Stimulated activated CD4-positive, alpha-beta T cell treated with anti-CD3 and anti-CD28 coated beads, Interleukin-2, amount 100 ng/mL, for 48 hours (primary cell): ENCODE measurements at places on chromosomes 7 and 10.

DNA sequence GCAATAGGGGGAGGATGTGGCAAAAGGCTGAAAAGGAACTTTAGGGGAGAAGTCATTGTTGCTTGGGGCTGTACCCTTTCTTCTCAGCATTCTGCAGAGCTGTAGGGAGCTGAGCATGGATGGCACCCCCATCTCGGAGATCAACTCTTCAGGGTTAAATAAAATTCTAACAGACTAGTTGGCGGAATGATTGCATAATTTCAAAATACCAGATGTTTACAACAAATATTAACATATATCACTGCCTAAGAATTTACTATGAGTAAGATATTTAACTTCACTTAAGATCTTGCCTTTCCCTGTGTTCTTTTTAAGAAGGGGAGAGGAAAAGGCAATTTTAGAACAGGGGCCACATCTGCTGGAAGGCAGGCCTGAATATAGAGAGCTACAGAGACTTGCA, 509 bp upstream of the OR2F1 start:
- no peak for DNase-seq

DNA sequence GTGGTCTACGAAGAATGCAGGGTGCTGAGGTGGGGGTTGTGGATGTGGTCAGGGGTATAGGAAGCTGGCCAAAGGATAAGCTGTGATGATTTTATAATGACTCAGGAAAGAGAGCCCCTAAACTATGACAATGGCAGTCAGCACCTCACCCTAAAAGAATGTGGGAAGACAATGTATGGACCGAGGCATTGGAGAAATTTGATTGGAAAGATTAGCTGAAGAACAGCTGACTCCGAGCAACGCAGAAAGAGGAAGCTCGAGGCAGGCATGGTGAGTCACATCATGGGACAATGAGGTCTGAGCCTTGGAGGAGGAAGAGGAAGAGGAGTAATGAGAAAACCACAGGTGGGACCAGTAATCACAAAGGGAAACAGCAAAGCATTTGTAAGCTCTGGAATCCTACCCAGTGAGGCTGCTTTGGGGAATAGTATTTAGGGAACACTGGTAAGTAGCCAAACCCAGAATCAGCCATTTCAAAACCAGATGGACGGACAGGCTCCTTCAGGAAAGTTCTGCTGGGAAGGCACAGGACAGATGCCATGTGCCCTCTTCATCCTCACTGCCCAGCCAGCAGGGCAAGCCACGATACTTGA, 295.4 kb downstream of the PRPF18 start:
- DNase-seq, result no peak

DNA sequence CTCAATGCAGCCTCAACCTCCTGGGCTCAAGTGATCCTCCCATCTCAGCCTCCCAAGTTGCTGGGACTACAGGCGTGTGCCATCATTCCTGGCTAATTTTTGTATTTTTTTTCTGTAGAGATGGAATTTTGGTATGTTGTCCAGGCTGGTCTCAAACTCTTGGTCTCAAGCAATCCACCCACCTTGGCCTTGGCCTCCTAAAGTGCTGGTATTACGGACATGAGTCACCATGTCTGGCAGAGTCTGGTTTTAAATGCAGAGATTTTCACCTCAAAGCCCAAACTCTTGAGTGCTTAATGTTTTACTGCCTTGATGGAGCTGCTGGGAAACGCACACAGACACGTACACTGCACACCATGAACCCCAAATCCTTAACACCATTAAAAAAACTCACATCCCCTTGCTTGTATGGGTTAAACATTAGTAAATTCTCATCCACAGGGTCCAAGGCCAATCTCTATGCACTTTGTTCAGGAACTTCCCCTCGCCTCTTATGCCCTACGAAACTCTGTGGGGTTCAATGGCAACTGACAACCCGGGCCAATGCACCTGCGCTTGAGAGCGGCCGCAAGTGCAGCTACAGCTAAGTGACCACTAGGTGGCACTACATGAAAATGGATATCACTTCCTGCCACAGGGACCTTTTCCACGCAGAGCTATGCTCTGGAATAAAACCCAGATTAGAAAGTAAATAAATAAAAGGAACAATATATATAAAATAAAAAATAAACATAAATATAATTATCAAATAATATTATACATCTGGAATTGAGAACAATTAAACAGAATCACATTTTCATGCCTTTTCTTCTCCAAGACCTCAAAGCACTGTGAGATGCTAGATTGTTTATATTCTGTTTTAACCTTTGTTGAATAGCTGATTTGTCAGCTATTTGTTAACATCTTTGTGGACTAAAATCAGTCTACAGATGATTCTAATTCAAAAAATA, 66.9 kb upstream of the AFAP1L2 start:
- peak; percentile 56 for DNase-seq

- DNase-seq, result no peak
Observed at GRCh38 chr10:131784363-131785120, 116.3 kb upstream of the PPP2R2D start.

DNA sequence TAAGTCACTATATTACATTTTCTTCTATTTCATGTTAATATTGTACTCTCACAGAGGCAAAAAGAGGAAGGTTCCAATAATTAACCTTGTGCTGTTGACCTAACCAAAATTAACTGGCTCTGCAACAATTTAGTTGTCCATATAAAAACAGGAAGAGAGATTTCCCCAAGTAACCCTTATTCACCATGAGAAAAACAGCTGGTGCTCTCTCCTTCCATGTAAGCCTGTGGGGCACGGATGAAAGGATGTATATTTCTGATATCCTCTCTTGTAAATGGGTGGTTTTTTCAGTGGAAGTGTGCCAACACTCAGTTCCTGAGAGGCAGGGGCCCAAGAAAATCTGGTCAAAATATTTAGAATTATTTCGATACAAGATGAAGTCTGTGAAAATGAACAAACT, 358.1 kb downstream of the CRPPA start:
- DNase-seq, result no peak

DNA sequence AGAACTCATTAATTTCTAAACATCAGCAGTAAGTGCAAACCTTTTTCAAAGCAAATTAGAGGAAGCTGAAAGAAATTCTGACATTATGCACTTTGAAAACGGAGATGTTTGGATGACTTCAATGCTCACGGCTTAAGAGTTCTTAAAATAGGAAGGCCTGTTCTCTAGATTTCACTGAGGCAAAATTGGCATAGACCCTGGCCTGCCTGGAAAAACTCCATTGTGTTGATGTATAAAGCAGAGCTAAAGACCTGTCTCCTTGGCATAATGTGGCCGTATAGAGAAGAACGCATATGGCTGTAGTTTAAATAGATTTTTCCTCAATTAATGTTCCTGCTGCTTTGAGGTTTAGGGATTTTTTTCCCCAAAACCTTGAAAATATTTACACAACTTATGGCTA, 24.5 kb upstream of the AGMO start:
- DNase-seq, result no peak

- DNase-seq, result no peak
Observed at GRCh38 chr7:37690206-37690605, 6.6 kb downstream of the GPR141 start.

DNA sequence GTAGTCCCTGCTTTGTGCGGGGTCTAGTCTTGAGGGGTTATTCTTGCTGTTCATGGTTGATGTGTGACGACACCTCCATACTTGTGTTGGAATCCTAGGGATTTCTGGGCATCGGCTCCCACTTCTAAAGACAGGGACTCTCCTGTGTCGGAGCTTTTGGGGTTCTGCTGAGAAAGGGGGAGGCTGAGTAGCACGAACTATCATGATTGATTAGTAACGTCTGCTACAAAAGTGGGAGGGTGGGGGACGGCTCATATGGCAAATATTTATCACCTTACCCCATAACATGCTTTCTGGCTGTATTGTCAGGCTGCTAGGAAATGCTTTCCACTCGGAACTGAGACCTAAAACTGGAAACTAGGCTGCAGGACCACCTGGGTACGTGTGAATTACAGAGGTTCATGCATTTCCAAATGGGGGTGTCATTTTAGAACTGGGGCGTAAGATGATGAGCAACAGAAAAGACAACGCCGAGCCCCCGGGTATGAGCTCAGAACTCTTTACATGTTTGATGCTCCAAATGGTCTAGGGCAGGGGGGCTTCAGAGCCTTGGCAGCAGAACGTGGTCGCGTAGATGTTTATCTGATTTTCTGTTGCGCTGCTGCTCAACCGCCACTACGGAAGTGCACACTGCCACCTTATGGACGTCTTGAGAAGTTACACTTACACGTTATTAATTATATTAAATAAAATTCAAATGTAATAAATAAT, 15.1 kb upstream of the NME8 start:
- peak; percentile 10 for DNase-seq

GRCh38 chr7:122416336-122416735, 111.8 kb upstream of the FEZF1 start:
- DNase-seq, result no peak

DNA sequence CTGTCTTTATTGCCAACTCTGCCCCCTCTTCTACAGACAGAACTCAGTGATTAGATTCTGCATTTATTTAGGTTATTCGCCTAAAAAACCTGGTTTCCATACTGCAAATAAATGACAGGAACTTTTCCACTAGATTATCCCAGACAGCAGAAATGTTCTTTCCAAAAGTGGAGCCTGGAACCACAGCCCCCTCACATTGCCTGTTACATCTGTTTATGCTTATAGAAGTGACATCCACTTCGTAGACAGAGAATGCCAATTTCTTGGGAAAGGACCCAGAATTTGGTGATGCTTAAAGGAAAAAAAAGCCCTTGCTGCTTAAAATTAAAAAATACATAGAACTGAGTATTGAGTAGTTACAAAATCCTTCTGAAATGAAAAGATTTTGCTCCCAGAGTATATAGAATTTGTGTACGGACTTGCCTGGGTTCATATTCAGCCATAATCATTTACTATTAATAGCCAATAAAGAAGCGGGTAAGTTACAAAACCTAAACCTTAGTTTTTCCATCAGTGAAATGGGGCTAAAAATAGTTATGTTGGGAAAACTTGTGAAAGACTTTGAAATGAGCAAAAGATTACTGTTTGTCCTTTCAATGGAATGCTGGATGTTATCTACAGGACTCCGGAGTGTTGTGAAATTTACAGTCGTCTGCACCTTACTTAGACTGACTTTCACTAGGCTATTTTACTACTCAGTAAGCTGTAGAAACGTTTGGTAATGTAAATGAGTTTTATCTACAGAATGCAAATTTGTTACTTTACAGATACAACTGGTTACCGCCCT, 1.1 kb upstream of the PPP1R9A start:
- no peak for DNase-seq

DNA sequence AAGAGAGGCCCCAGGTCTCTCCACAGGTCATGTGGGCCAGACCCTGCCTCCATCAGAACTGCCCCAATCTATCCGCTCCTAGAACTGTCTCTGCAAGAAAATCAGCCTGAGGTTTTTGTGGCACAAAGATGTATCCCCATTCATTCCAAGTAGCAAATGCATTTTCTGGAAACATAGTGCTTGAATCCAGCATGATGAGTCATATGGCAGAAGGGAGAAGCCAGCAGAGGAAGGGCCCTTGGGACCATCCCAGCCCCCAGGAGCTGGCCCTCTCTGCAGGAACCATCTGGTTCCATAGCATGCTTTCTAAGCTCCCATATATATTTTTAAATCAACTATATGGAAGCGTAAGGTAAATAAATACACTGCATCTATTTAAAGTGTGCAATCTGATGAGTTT, 563.2 kb downstream of the GALNT17 start:
- DNase-seq, result no peak

- peak; percentile 20 for DNase-seq
Observed at GRCh38 chr10:12350167-12350872, 973 bp downstream of the CAMK1D start.

GRCh38 chr7:73994023-73994422, 34.0 kb upstream of the ELN start:
- DNase-seq, result no peak

GRCh38 chr7:72053292-72053691, 358.8 kb downstream of the CALN1 start:
- no peak for DNase-seq

GRCh38 chr7:94432281-94432670, 37.6 kb downstream of the COL1A2 start:
- DNase-seq, result no peak

DNA sequence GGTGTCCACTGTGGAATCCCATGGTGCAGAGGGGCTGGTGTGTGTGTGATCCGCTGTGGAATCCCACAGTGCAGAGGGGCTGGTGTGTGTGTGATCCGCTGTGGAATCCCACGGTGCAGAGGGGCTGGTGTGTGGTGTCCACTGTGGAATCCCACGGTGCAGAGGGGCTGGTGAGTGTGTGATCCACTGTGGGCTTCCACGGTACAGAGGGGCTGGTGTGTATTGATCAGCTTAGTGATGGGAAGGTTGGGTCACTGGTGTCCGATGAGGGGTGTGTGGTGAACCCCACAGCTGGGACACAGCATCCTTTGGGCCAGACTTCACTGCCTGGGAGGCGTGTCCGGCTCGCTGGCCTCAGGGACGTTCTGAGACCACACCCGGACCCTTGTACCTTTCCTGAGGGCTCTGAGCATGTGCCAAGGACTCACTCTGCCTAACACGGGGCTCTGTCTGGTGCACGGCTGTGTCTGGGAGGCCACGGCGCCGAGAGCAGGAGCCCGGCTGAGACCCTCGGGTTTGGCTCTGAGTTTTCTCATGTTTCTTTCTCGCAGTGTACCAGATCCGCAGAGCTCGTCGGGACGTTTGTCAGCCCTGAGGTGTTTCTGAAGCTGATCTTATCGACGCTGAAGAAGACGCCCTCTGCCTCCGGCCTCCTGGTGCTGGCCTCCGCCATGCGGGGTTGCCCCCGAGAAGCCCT, 29.3 kb upstream of the PRKAR1B start:
- DNase-seq, result no peak

DNA sequence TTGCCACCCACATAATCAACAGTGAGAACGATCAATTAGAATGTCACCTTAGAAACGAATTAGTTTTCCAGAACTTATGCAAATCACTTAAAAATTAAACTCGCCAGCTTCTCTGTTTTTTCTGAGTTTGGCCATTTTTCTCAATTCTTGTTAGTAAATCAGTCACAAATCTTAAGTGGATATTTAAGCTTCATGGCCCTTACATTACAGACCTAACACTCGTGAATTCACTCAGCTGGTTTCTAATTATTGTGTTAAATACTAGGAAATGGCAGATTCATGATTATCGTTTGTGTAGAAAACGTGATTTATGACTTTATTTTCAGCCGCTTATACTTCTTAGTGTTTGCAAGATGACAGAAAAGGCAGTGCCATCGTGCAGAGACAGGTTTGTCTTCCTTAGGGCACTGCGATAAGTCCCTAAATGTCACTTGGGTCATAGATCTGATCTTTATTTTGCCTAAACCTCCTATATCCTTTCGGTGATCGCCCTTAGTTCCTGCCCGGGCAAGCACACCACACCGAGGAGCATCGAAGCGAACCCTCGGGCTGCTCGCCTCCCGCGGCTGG, 587 bp upstream of the CELF2 start:
- no peak for DNase-seq

DNA sequence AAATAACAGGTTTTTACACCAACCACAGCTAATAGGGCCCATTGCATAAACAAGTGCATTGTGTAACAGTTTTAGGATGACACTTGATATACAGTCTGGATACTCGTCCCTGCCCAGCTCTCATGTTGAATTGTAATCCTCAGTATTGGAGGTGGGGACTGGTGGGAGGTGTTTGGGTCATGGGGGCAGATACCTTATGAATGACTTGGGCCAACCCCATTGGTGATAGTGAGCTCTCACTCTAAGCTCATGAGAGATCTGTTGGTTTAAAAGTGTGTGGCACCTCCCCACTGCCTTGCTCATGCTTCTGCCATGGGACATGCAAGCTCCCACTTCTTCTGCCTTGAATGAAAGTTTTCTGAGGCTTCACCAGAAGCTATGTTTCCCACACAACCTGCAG, 136.7 kb downstream of the PDE1C start:
- DNase-seq, result no peak
